CD4-positive, alpha-beta T cell treated with Interleukin-21 for 1 hour (primary cell): ENCODE measurements at places on chromosomes 1 and 21.

DNA sequence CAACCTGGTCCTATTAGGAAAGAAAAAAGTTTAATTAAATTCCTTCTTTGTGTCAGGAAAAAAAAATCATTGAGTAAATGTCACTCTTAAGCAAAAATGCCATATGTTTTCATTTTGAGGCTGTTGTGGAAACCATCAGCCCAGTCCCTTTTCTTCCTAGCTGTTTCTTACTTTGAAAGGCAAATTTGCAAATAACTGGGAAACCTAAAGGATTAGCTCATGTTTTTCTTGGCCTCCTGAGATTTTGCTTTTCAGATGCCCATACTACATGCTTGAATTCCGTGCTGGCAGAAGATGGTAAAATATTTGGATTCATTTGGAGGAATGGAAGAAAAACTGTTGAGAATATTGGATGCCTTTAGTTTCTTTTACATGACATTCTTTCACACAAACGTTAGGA is 182.1 kb upstream of the ADAMTS5 start:
- no peak for DNase-seq

DNA sequence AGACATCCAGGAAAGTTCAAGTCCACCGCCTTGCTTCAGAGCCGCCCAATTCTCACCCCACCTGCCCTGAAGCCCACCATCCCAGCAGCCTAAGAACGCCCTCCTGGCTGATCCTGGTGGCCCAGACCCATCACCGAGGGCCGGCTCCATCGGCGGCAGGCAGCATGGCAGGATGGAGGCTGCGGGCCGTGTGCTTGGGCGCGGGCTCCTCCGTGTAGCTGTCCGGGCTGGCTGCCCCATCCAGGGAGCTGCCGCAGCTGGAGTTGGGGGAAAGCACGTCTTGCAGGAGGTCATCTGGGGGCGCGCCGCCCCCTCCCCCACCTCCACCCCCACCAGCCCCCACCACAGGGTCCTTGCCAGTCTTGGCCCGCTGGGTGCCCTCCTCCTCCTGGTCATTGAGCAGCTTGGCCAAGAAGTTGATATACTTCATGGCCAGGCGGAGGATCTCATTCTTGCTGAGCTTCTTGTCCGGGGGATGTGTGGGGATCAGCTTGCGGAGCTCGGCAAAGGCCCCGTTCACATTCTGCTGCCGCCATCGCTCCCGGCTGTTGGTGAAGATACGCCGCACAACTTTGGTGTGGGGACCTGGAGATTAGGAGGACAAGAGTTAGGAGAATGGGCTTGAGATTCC is 12.3 kb downstream of the TAL1 start:
- no peak for DNase-seq

- DNase-seq: no peak
Measured at GRCh38 chr1:157856538-157856937, 14.9 kb upstream of the CD5L start.

DNA sequence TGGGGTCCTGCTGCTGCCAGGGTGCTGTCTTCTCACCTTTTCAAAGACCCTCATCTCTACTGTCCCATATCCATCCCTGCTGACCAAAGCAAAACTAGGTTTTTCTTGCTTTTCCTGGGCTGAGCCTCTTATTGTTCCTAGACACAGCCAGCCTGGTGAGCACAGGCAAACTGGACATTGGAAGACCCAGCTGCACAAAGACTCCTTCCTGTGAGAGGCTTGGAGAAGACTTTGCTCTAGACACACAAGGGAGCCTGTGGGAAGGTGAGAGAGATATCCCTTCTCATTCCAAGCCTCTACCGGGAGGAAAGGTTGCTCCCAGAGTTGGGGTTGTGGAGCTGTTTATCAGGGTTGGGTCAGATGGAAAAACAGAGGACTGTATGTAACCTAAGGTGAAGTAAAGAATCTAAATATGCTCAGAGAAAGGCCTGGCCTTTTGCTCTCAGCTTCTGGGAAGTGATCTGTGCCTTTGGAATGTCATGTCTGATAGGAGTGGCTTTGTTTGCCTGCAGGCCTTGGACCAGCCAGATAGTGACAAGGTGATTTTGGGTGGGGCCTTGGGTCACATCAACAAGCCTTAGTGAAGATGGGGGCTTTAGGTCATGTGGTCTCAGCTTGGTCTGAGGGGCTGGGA is 87.6 kb upstream of the RUNX1 start:
- no peak for DNase-seq

- DNase-seq: no peak
Measured at GRCh38 chr1:193189442-193190095, 3.2 kb upstream of the B3GALT2 start.

- peak; percentile 75 for DNase-seq
Measured at GRCh38 chr1:205480349-205480985, 24.0 kb upstream of the CDK18 start.

GRCh38 chr1:247332215-247332622 is 552 bp upstream of the ZNF496 start:
- DNase-seq: peak; percentile 47
